Activated CD4-positive, alpha-beta T cell treated with anti-CD3 and anti-CD28 coated beads for 24 hours (primary cell): ENCODE measurements at places on chromosomes 7 and 10.

DNA sequence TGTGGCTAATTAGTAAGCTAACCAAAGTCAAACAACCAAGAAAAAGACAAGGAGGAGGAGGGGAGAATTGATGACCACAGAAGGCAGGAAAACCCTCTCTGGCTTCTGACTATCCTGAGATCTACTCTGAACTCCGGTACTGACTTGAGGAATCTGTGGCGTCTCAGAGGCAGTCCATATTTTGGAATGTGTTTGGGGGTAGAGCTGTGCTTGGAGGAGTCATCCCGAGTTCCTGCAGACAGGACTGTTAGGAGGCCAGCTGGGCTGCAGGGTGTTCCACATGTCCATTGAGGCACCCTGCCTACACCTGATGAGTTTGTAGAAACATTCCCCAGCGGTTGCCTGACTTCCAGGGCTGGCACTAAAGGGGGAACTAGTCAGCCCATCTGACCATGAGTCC lies 91.6 kb downstream of the PLCE1 start:
- no peak for DNase-seq

GRCh38 chr10:132592790-132593383 lies 55.3 kb downstream of the INPP5A start:
- no peak for DNase-seq

- no peak for DNase-seq
Observed at GRCh38 chr7:149257146-149257545, 4.8 kb upstream of the ZNF783 start.

DNA sequence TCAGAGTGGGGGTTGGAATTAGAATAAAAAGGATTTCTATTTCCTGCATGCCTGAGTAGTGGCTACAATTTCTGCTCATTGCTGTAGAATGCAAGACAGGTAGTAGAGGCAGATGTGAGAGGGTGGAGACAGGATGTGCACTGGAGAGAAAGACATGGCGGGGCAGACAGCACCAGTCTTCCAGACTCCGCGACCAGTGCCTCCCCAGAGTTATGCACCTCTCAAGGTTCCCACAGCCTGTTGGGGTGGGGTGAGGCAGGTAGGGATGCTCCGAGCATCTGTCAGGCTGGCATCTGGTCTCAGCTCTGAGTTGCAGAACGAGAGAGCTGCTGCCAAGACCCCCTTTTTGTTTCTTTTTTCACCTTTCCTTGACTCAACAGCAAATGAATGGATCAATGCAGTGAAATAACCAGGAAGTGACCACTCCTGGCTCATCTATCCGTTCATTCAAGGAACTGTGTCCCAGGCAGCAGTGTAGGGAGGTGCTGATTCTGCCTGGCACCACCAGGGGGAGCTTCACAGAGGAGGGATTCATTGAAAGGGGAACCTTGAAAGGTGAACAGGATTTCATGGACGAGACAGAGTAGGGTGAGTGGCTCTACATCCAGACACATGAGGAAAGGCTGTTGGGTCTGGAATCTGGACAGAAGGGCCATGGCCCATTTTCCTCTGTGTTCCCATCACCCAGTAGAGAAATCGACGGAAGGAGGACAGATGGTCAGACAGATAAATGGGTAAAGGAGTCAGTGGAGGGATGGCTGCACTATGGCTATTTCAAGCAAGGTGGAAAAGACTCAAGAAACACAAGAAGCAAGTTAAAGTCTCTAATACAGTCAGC lies 17.2 kb upstream of the SLC18A3 start:
- peak; percentile 42 for DNase-seq

DNA sequence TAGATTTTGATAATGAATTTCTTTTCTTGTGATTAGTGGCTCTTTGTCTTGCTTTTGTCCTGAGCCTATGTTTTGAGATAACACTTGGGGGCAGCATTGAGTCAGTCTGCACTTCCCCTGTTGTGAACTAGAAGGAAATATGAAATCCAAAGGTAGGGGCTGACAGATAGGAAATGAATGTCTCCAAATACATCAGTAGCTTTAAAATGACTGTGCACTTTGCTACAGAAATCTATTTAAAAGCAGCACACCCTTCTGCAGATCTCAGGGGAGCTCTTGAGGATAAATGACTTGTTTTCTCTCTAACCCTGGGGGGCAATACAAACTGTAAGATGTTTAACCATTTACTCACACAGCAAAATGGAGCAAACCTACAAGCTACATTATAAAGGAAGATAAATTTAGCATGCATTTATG lies 176.0 kb upstream of the MYO3A start:
- DNase-seq: no peak

DNA sequence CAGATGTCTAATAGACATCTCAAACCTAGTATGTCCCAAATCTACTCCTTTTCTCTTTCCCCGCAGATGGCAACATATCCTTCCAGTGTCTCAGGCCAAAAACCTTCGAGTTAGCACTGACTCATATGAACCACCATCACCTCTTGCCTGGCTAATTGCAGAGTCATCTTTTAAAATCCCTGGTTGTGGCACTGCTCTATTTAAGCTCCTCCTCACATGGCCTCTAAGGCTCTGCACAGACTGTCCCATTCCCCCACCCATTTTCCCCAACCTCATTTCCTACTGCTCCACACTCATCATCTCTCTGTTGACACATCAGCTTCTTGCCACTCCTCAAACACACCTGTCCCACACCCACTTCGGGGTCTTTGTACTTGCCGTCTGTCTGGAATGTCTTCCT lies 16.8 kb upstream of the HBP1 start:
- no peak for DNase-seq

- no peak for DNase-seq
Observed at GRCh38 chr10:122390271-122390670, 15.8 kb downstream of the PLEKHA1 start.
